ENCODE measurements at places on chromosomes 5 and 9. TPM values are rescaled to one million over a fixed set of nuclear protein-coding genes. Genes with fewer than 3 reads are reported as not detected.
A peak's percentile ranks its signal among the peaks of the same experiment; 100 is the strongest.

DNA sequence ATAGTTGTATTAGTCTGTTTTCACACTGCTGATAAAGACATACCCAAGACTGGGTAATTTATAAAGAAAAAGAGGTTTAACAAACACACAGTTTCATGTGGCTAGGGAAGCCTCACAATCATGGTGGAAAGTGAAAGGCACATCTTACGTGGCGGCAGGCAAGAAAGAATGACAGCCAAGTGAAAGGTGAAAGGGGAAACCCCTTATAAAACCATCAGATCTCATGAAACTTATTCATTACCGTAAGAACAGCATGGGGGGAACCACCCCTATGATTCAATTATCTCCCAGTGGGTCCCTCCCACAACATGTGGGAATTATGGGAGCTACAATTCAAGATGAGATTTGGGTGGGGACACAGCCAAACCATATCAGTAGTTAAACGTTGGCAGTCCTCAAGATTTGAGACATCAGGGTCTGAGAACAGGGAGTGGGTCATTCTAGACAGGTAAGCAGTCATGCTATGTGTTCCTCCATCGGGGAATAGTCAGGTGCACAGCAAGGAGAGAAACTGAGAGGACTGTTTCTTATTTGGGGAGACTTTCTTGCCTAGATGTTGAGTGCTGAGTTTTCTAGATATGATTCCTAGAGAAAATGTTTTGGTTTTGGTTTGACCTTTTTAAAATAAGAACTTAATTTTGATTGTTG, 45.8 kb upstream of the ENTREP1 start:
- no peaks in the 10 kb centered on the region for H3K4me1 ChIP-seq
- H3K27ac ChIP-seq: no peak overlapping the region
- H3K36me3 ChIP-seq: no peaks in the 10 kb centered on the region
- H3K4me3 ChIP-seq: no peak overlapping the region
- H3K27me3 ChIP-seq: no peaks in the 10 kb centered on the region

GRCh38 chr9:124932333-124932732, 8.6 kb downstream of the GOLGA1 start:
- H3K27me3 ChIP-seq: no peaks in the 10 kb centered on the region
- H3K4me3 ChIP-seq: no peak overlapping the region
- peaks cover 66% of the 10 kb centered on the region for H3K36me3 ChIP-seq
- no peak overlapping the region for H3K27ac ChIP-seq
- DNase-seq: no peak

IFNB1 gene
- polyA plus RNA-seq: not detected

- no peaks in the 10 kb centered on the region for H3K27me3 ChIP-seq
- no peak overlapping the region for H3K27ac ChIP-seq
- no peaks in the 10 kb centered on the region for H3K36me3 ChIP-seq
- no peak overlapping the region for H3K4me3 ChIP-seq
- DNase-seq: no peak
Observed at GRCh38 chr9:102796244-102796643, 198.9 kb upstream of the CYLC2 start.

- H3K4me3 ChIP-seq: no peak overlapping the region
- no peak overlapping the region for H3K27ac ChIP-seq
- no peaks in the 10 kb centered on the region for H3K36me3 ChIP-seq
Observed at GRCh38 chr9:4069457-4070153, 230.3 kb downstream of the GLIS3 start.

DNA sequence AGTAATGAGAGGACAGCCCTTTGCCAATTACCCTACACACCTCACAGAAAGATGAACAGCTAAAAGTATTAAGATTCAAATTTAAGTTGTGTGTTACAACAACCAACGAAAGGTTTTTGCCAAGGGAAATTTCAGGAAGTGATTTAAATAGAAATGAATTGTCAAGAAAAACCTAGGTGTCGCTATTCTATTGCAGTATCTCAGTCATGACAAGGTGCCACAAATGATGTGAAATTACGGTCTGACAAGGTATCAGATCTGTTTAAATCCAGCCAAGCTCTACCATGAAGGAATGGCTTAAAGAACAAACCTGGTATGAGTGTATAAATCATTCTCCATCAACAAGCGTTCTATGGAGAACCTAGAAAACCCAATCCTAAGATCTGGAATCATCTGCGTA, 189.7 kb downstream of the ATPSCKMT start:
- no peak overlapping the region for H3K27ac ChIP-seq
- DNase-seq: no peak
- no peak overlapping the region for H3K4me3 ChIP-seq
- no peaks in the 10 kb centered on the region for H3K36me3 ChIP-seq
- H3K4me1 ChIP-seq: no peaks in the 10 kb centered on the region

DNA sequence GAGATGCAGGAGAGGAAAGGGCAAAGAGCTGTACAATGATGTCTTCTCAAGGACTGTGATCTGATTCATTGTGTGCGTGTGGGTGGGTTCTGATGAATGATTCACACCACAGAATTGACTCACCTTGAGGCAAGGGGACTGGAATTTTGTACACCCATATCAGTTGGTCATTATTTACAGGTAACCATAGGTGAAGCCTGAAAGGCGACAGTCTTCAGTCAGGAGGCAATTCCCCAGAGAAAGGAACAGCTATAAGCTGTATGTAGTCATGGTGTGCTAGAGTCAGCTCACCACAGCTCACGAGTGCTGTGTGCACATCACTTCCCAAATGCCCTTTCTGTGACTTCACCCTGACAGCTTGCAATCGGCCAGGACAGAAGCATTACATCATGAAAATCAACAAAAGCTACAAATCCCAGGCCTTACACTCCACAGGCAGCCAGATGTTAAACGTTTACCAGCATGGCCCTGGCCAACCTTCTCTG, 87.6 kb upstream of the RPS23 start:
- no peaks in the 10 kb centered on the region for H3K4me1 ChIP-seq
- H3K36me3 ChIP-seq: no peaks in the 10 kb centered on the region
- DNase-seq: no peak
- H3K27me3 ChIP-seq: peaks cover 4% of the 10 kb centered on the region
- no peak overlapping the region for H3K27ac ChIP-seq

DNA sequence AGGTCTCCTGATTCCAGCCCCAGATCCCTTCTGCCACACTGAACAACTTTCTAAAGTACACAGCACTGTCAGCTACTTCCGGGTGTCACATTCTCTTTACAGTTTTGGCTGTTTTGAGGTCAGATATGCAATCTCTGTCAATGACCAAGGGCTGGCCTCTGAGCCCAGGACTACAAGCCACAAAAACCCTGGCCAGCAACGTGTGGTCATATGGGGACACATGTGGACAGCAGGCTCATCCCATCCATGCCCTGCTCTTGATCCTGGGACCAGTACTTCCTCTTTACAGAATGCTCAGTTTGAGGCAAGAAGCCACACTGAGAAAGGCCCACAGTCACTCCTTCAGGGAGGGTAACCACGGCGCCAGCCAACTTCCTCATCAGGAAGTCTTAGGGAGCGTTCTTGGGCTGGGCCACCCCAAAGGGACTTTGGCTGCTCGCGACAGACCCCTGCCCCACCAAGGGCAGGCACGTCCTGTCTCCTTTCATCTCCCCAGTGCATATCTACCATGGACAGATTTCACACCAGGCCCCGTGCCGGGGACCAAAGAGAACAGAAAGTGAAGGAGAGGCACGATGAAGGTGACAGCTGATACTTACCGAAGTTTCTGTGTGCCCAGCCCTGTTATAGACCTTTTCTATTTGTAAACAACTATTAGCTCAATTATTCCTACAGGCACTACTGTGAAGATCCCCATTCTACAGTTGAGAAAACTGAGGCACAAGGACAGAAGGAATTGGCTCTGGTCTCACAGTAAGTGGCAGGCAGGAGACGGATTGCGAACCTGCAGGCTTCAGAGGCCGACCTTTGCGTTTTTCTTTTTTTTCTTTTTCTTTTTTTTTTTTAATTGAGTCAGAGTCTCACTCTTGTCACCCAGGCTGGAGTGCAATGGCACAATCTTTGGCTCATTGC, 37.3 kb downstream of the STK10 start:
- peaks cover 58% of the 10 kb centered on the region for H3K4me1 ChIP-seq
- H3K27ac ChIP-seq: peak overlapping the region; percentile 65
- H3K36me3 ChIP-seq: peaks cover 77% of the 10 kb centered on the region

PBX3 gene
- polyA plus RNA-seq: 4.7 TPM

GRCh38 chr9:128651798-128652197, 4.8 kb downstream of the DYNC2I2 start:
- H3K27me3 ChIP-seq: no peaks in the 10 kb centered on the region
- H3K4me3 ChIP-seq: no peak overlapping the region
- no peak overlapping the region for H3K27ac ChIP-seq
- no peaks in the 10 kb centered on the region for H3K36me3 ChIP-seq
- no peak for DNase-seq
- H3K4me1 ChIP-seq: peaks cover 5% of the 10 kb centered on the region

- peaks cover 37% of the 10 kb centered on the region for H3K27me3 ChIP-seq
- DNase-seq: no peak
- no peaks in the 10 kb centered on the region for H3K36me3 ChIP-seq
- H3K4me1 ChIP-seq: peaks cover 20% of the 10 kb centered on the region
- no peak overlapping the region for H3K27ac ChIP-seq
Observed at GRCh38 chr9:1055166-1055565, 5.0 kb downstream of the DMRT2 start.

C9 gene
- polyA plus RNA-seq: not detected

DNA sequence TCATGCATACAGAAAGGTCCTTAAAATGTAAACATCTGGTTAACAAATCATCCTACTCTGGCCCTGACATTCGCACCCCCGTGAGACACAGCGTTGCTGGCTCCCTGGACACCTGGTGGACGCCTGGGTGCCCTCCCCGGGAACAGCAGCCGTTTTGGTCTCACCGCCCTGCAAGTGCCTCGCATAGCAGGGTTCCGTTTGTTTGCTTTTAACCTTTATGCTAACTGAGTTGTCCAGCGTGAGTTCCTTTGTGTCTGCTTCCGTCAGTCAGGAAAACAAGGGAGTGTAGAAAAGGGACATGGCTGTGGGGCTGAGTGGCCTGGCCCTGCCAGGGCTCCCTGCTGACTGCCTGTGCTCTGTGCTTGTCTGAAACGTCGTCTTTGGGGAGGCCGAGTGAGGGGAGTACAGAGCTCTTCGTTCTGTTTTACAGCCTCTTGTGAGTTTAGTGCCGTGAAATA, 91.8 kb upstream of the CACNA1B start:
- H3K4me3 ChIP-seq: no peak overlapping the region
- no peak for DNase-seq
- H3K27ac ChIP-seq: no peak overlapping the region
- H3K36me3 ChIP-seq: peaks cover 68% of the 10 kb centered on the region

GRCh38 chr9:3773362-3774060, 247.7 kb upstream of the RFX3 start:
- H3K36me3 ChIP-seq: no peaks in the 10 kb centered on the region
- no peak overlapping the region for H3K4me3 ChIP-seq
- peaks cover 8% of the 10 kb centered on the region for H3K27me3 ChIP-seq
- no peak for DNase-seq
- no peaks in the 10 kb centered on the region for H3K4me1 ChIP-seq

PLK2 gene
- polyA plus RNA-seq: not detected

GRCh38 chr9:18256568-18256967, 217.4 kb upstream of the ADAMTSL1 start:
- H3K36me3 ChIP-seq: no peaks in the 10 kb centered on the region
- no peak overlapping the region for H3K27ac ChIP-seq
- DNase-seq: no peak
- no peak overlapping the region for H3K4me3 ChIP-seq
- H3K4me1 ChIP-seq: no peaks in the 10 kb centered on the region

DNA sequence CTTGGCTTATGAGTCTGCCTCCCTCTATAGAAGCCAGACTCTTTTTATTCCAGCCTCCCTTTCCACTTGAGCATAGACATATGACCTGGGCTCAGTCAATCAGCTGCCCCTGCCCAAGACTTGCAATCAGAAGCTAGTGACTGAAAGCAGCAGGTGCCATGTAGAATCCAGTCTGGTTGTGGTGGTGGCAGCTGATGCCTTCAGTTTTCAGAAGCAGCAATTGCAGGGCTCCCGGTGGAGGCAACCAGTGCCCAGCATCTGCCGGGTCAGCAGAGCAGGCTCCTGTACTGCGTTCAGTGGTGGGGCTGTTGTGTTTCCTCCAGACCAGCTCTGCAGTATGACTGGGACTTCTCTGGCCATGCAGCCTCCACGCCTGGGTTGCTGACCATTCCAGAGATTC, 53.9 kb upstream of the PALM2AKAP2 start:
- no peaks in the 10 kb centered on the region for H3K36me3 ChIP-seq
- H3K27ac ChIP-seq: no peak overlapping the region
- H3K4me1 ChIP-seq: no peaks in the 10 kb centered on the region
- H3K4me3 ChIP-seq: no peak overlapping the region
- no peaks in the 10 kb centered on the region for H3K27me3 ChIP-seq

DNA sequence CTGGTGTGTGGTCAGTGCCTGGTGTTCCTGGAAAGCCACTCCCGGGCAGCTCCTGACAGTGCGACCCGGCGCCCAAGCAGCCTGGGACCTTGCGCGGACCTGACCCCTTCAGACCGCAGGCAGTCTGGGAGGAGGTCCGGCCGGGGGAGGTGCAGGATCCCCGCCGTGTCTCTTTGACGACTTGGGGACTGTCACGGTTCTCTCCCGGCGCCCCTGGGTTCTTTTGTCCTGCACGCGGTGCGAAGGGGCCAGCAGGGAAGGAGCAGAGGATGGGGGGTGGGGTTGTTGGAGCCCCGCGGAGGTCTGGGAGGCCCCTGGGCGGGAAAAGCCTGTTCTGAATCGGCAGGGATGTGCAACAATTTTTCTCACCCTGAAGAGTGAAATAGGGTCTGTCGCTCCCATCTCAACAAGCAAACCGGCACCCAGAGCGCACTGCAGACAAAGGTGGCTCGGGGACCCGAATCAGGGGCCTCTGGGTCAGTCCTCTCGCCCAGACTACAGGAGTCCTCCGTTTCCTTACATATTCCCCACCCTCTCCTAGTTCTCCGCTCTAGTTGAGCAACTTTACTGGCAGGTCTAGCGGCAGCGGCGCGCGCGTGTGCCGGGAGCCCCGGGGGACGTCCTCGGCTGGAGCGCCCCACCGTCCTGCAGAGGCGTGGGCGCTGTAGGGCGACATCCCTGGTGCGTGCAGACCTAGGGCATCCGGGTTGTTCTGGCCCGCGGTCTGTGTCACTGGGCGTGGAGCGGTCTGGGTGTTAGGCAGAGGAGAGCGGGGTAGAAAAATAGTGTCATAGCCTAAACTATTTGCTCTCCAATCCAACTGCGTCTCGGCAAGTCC, 1.2 kb downstream of the VCAN start:
- no peak overlapping the region for H3K4me3 ChIP-seq
- H3K27ac ChIP-seq: no peak overlapping the region
- peaks cover 27% of the 10 kb centered on the region for H3K4me1 ChIP-seq
- DNase-seq: no peak

All from CD4-positive, CD25-positive, alpha-beta regulatory T cell (primary cell).